ENCODE measurements at places on chromosomes 16 and 17.
A peak's percentile ranks its signal among the peaks of the same experiment; 100 is the strongest.

- DNase-seq, result no peak
These were observed 57.2 kb upstream of the VPS4A start for GRCh38 chr16:69253870-69254341.

GRCh38 chr17:10091046-10091445, 107.4 kb downstream of the GAS7 start:
- DNase-seq, result no peak

GRCh38 chr17:64480951-64481350, 15.9 kb downstream of the POLG2 start:
- no peak for DNase-seq

GRCh38 chr16:81143921-81144471, 47.8 kb upstream of the GCSH start:
- no peak for DNase-seq

DNA sequence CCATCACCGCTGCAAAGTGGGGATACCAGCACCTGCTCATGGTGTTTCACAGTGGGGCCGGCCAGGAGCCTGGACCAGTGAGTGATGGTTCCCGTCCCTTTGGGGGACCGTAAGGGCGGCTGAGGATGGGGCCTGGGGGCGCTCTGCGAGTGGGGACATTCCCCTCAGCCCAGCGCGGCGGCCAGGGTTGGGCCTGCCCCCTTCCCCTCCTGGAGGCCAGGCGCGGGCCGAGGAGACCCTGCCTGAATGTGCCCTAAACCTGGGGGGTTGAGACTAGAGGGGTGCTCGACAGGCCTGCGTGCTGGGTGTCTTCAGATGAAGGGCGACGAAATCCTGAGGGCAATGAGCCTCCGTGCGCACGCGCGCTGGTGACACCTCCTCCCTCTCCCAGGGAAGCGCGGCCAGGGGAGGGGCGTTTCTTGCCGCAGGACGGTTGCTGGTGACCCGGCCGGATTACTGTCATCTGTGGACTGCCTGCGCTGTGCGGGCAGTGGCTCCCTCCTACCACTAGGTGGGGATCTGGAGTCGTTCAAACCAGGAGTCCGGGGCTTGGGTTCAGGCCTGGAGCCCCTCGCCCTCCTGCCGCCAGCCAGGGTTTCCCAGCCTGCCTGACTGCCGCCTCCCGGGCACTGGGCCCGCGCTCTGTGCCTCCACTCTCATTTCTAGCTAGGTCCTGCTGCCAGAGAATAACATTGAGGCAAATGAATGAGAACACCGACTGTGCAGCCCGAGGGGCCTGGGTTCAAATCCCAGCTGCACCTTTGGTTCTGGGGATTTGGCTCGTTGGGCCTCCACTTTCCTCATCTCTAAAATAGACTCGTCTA, 17.1 kb downstream of the TBX2 start:
- peak; percentile 95 for DNase-seq

DNA sequence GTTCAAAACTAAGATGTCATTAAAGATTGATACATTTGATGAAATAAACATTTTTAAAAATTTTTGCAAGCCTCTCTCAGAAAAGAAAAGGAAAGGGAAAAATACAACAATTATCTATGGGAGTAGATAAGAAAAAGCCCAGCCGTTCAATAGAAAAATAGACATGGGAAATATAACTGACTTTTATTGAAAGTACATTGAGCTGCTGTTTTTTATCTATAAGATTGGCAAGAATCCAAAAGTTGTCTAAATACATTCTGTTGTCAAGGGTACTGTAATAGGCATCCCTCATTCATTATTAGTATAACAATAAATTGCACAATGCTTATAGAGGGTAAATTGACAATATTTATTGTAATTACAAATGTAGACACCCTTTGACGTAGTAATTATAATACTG, 38.4 kb upstream of the IRX6 start:
- DNase-seq, result no peak

DNA sequence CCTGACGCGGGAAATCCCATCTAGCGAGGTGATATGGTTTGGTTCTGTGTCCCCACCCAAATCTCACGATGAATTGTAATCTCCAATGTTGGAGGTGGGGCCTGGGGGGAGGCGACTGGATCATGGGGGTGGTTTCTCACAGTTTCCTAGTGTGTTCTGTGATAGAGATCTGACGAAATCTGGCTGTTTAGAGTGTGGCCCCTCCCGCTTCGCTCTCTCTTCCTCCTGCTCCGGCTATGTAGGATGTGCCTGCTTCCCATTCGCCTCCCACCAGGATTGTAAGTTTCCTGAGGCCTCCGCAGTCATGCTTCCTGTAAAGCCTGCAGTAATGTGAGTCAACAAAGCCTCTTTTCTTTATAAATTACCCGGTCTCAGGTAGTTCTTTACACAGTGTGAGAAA, 31.6 kb downstream of the IFT140 start:
- DNase-seq, result no peak
